CD4-positive, alpha-beta T cell treated with Interleukin-6 at 100 ng/mL for 8 hours (primary cell): ENCODE measurements at places on chromosomes 13 and 19.

- DNase-seq, result no peak
Measured at GRCh38 chr13:77740931-77741596, 43.6 kb downstream of the SLAIN1 start.

- no peak for DNase-seq
Measured at GRCh38 chr13:65789815-65790214, 1440.3 kb downstream of the PCDH9 start.

DNA sequence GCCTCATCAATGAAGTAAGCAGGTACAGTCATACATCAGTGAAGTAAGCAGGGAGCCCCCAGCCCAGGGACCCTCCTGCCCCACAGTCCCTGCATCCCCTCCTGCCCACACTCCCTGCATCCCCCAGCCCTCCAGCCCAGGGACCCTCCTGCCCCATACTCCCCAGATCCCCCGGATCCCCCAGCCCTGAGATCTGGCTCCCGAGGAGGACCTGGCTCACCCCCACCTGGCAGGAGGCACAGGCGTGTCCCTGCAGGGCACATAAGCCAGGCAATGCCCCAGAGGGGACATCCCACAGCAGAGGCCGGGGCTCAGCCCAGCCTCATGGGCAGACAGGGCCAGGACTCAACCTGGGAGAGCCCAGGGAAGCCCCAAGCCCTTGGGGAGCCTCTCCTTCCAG is 53.6 kb upstream of the TPM4 start:
- DNase-seq, result no peak

- no peak for DNase-seq
Measured at GRCh38 chr13:77861741-77862140, 56.9 kb downstream of the EDNRB start.

- no peak for DNase-seq
Measured at GRCh38 chr13:101149735-101150384, 266.4 kb downstream of the NALCN start.

- DNase-seq, result no peak
Measured at GRCh38 chr19:23980805-23981204, 66.1 kb downstream of the ZNF726 start.

- no peak for DNase-seq
Measured at GRCh38 chr19:4357095-4357797, 13.9 kb downstream of the MPND start.

GRCh38 chr19:34974646-34975045 is 10.6 kb upstream of the ZNF792 start:
- no peak for DNase-seq

DNA sequence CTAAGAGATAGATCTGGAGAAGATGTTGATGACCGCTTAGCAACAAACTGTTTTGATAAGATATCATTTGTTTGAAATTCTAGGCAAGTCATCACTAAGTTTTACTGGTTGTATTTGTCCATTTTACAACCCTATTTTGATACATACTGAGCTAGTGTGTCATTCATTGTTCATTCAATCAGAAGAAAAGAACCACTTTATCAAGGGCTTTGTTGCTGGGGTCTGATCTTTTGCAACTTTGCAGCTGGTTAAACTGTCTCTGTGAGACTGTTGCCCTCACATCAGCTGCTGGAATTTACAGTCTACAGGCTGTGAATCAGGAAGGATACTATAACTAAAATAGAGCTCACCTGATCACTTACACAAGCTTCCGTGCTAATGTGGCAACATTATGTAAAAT is 290.5 kb downstream of the RFC3 start:
- no peak for DNase-seq

DNA sequence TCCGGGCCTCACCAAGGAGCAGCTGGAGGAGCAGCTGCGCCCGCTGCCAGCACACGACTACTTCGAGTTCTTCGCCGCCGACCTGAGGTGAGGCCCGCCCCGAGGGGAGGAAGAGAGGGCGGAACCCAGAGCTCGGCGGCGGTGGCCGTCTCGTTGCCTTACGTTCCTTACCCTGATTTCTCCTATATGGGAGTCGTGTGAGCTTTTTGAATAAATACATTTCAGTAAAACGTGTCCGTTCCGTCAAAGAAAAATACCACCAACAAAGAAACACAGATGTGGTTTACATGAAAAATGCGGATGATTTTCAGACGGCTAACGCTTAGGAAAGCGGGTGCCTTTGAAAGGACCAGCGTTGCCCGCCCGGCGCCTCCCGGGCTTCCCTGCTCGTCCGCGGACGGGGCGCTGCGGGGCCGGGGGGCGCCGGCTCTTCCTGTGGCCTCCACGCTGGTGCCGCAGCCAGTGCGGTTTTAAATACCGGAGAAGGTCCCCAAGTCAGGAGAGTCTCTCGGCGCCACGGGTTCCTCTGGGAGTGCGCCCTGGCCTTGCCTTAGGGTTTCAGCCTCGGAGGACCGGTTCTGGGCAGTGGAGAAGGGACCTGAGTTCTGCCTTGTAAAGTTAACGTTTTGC is 755 bp downstream of the UPF3A start:
- DNase-seq, result peak; percentile 64

- DNase-seq, result no peak
Measured at GRCh38 chr13:100534147-100534843, 54.3 kb downstream of the GGACT start.

- DNase-seq, result no peak
Measured at GRCh38 chr19:4911314-4911713, 2.0 kb downstream of the UHRF1 start.

DNA sequence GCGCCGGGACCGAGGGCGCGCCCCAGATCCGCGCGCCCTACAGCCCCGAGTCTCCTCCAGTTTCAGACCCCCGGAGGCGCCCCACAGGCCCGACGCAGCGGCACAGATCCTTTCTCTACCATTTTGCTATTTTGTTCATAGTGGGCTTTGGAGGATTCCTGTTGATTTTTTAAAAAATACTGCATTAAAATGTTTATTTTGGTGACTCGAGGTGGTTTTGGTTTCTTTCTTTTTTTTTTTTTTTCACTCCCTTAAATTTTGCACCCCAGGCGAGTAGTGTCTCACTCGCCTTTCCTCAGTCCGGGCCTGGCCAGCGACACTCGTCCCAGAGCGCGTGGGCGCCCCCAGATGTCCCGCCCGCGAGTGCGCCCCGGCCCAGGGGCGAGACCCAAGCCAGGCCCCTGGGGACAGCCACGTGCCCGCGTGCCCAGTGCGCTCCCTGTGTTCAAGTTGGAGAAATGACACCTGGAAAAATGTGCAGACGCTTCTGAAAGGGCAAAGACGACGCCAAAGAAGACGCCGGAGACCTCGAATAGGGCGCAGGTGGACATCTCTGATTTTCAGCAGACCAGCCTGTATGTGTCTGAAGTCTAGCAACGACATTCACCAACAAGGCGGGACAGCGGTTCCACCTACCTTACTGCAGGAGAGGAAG is 471 bp upstream of the INSR start:
- no peak for DNase-seq

DNA sequence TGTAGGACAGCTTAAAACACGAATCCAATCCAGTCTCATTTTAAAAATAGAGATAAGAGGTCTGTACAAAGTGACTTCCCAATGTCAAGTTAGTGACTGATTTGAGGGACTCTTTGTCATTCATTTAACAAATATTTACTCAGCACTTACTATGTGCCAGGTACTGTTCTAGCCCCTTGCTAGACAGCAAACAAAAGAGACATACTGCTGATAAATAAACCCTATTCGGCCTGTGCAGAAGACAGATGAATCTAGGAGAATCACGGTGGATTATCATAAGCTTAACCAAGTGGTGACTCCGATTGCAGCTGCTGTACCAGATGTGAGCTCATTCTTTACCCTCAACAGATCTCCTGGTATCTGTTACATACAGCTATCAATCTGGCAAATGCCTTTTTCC is 6.4 kb upstream of the ELF1 start:
- no peak for DNase-seq
